ENCODE measurements at places on chromosomes 5 and 9. TPM values are rescaled to one million over a fixed set of nuclear protein-coding genes. Genes with fewer than 3 reads are reported as not detected.

CDC20B gene
- not detected for total RNA-seq

WNT8A gene
- total RNA-seq = not detected

OGN gene
- total RNA-seq = 23.3 TPM

CMBL gene
- 2.0 TPM for total RNA-seq

SVEP1 gene
- 0.99 TPM for total RNA-seq

RXRA gene
- total RNA-seq = 83.1 TPM

PDLIM4 gene
- total RNA-seq = 79.2 TPM

EIF4EBP3 gene
- total RNA-seq = 3.0 TPM

FAM78A gene
- 0.61 TPM for total RNA-seq

N4BP3 gene
- 17.6 TPM for total RNA-seq

SOX30 gene
- not detected for total RNA-seq

C9 gene
- not detected for total RNA-seq

EIF4E1B gene
- not detected for total RNA-seq

CSF2 gene
- not detected for total RNA-seq

PCDHGB6 gene
- 4.2 TPM for total RNA-seq

PURA gene
- 9.7 TPM for total RNA-seq

Measured in esophagus squamous epithelium (tissue), 5 donors.